ENCODE measurements at places on chromosomes 5 and 9.
A peak's percentile ranks its signal among the peaks of the same experiment; 100 is the strongest.

DNA sequence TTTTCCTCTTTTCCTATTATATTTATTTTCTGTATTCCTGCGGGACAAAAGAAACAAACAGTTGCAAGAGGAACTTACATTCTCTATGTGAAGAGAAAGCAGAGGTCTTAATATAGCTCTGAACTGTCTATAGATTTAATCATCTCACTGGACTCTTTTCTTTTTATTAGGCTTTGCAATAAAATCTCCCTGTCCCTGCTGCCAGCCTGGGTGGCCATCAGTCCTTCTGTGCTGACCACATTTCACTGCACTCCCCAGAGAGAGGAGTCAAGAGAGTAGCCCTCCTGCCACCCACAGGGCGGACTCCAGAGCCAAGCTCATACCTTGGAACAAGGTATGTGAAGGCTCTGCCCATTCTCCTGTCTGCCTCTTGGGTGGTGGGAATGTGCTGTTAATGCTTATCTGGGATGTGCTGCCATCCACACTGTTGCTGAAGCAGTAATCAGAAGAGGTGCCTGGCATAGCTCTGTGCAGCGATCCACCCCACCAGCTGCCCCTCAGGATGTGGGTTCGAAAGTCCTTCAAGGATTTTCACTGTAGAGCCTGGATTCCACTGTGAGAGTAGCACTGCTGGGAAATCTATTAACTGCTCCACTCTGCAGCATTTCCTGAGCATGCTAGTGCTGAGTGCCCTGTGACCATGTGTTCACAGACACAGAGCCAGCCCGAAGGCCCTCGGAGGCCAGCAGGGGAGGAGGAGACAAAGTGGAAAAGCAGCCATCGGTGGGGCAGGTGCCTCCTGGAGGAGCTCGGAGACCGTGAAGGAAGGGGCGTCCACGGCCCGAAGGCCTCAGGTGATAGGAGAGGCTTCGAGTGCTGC is 334.6 kb downstream of the MED10 start:
- DNase-seq: no peak

DNA sequence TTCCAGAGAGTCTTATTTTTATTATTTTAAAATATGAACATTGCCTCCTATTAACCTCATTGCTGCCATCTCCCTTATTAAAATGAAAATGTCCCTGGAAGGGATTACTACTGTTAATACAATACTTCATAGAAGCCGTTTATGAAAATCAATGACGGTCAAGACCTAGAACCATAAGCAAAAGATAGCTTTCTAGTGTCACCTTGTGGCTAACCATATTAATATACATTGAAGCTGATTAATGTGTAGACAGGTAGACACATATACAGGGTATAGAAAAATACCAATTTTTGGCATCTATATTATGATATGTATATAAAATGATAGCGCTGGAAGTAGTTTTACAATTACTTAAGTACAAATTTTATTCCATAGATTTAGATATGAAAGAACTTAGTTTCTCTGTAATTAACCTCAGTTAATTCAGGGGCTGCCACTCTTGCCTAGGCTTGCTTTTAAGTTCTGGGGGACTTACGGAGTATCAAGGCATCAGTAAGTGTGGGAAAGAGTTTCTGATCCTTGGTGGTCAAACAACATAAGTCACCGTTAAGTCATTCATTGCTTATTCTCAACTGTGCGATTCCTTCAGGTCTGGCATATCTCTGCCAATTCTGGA is 2.5 kb upstream of the YTHDC2 start:
- DNase-seq: peak; percentile 22

GRCh38 chr9:125189011-125189360 is 617 bp downstream of the PPP6C start:
- no peak for DNase-seq

GRCh38 chr5:176170084-176170483 is 68.1 kb upstream of the SIMC1 start:
- no peak for DNase-seq

- DNase-seq: no peak
These were observed 6.2 kb downstream of the KIF4B start for GRCh38 chr5:155019601-155020226.

GRCh38 chr5:167145841-167146240 is 1145.6 kb upstream of the WWC1 start:
- no peak for DNase-seq
